ENCODE measurements at places on chromosomes 3 and 15. TPM values are rescaled to one million over a fixed set of nuclear protein-coding genes. Genes with fewer than 3 reads are reported as not detected.

DNA sequence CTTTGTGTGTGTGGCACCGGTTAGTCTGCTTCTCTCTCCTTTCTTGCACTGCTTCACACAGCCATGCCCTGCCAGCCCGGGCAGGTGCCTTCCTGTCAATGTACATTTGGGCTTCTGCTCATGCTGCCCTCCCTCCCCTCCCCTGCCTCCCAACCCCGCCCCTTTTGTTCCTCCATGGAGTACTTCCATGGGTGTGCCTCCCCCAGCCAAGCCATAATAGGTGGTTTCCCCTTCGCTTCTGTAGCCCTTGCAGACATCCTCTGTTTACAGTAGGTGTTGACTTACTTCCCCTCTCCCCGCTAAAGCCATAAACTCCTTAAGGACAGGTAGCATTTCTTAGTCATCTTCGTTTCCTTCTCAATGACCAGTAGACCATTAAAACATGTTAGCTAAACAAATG, 31.8 kb upstream of the CRTC3 start:
- H3K4me3 ChIP-seq = no peak overlapping the region

- no peak overlapping the region for H3K27ac ChIP-seq
- H3K4me1 ChIP-seq = peaks cover 30% of the 10 kb centered on the region
- H3K36me3 ChIP-seq = peaks cover 3% of the 10 kb centered on the region
- H3K4me3 ChIP-seq = no peak overlapping the region
These were observed 507.0 kb upstream of the TPRG1 start for GRCh38 chr3:188664795-188665194.

- H3K4me3 ChIP-seq = no peak overlapping the region
- DNase-seq = no peak
- no peaks in the 10 kb centered on the region for H3K4me1 ChIP-seq
- no peak overlapping the region for H3K27ac ChIP-seq
- no peaks in the 10 kb centered on the region for H3K27me3 ChIP-seq
- H3K36me3 ChIP-seq = peaks cover 45% of the 10 kb centered on the region
These were observed 40.0 kb downstream of the ATG7 start for GRCh38 chr3:11312166-11312565.

DNA sequence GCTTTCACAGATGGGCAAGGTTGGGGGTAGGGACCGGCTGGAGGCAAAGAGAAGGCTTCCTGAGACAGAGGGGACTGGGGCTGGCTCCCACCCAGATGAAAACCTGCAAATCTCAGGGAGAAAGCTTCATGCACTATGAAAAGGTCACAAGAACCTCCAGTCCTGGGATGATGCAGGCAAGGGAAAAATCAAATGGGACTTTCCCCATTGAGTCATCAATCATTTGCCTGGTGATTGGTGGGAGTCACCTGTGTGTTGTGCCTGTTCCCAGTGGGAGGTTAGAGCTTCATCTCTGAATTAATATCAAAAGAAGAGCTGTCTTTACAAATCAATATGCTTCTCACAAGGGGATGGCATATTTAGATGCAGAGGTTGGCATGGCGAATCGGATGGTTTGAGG, 49.9 kb downstream of the CACNA1D start:
- H3K27me3 ChIP-seq = peaks cover 9% of the 10 kb centered on the region
- no peak overlapping the region for H3K27ac ChIP-seq
- H3K4me3 ChIP-seq = no peak overlapping the region
- no peaks in the 10 kb centered on the region for H3K36me3 ChIP-seq
- no peaks in the 10 kb centered on the region for H3K4me1 ChIP-seq

DNA sequence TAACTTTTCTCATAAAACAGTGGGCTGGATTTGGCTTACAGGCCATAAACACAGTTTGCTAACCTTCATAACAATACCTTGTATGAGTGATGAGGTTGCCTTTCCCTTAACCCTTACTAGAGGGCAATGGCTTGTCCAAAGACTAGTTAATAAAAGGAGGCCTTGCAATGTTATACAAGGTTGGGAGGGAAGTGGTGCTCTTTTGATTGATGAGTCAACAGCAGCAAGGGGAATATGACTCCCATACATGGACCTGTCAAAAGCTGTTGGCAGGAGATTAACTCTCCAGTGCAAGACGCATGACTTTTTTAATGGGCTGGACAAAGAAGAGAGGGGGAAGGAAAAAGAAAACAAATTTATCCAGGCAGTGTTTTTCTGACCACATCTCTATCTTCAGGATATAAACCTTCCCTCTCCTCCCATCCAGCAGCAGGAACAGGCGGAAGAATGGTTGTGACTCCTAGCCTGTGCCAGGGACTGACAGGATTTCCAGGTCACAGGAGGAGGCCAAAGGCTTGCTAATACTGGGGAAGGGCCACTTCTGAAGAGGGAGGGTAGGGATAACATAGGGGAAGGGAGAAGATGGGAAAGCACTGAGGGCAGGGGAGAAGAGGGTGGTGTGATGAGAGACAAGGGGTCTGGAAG, 35.2 kb upstream of the ARL14 start:
- H3K27me3 ChIP-seq = no peaks in the 10 kb centered on the region
- H3K4me3 ChIP-seq = no peak overlapping the region
- no peaks in the 10 kb centered on the region for H3K36me3 ChIP-seq
- H3K4me1 ChIP-seq = peaks cover 11% of the 10 kb centered on the region

- H3K27ac ChIP-seq = no peak overlapping the region
- H3K4me1 ChIP-seq = no peaks in the 10 kb centered on the region
- no peak overlapping the region for H3K4me3 ChIP-seq
- no peak for DNase-seq
- peaks cover 5% of the 10 kb centered on the region for H3K27me3 ChIP-seq
- H3K36me3 ChIP-seq = no peaks in the 10 kb centered on the region
These were observed 52.2 kb upstream of the CSTA start for GRCh38 chr3:122272879-122273278.

DNA sequence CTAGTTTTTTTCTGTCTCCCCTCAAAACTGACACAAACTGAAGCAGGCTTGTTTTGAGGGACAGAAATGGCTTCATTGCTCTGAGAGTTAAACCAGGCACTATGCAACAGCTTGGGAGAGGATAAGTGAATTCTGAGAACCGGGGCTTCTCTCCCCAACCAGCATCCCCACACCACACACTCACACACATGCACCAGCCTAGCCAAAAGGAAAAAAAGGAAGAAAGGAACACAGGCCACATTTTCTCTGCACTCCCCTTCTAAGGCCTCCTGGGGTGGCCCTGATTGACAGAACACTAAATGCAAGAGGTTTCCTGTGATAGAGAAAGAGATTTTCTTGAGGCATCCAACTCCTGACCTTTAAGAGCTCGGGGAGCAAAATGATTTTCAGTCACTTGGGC, 177.5 kb downstream of the TLE3 start:
- H3K4me1 ChIP-seq = no peaks in the 10 kb centered on the region
- H3K27ac ChIP-seq = no peak overlapping the region
- H3K27me3 ChIP-seq = peaks cover 12% of the 10 kb centered on the region
- H3K36me3 ChIP-seq = peaks cover 7% of the 10 kb centered on the region
- H3K4me3 ChIP-seq = no peak overlapping the region

- DNase-seq = no peak
- H3K36me3 ChIP-seq = no peaks in the 10 kb centered on the region
- no peaks in the 10 kb centered on the region for H3K4me1 ChIP-seq
These were observed 56.2 kb downstream of the FHIT start for GRCh38 chr3:61194892-61195538.

GRCh38 chr15:47331829-47332393, 385.4 kb upstream of the SEMA6D start:
- H3K4me3 ChIP-seq = no peak overlapping the region
- H3K27me3 ChIP-seq = peaks cover 6% of the 10 kb centered on the region
- H3K27ac ChIP-seq = no peak overlapping the region
- H3K4me1 ChIP-seq = no peaks in the 10 kb centered on the region
- no peaks in the 10 kb centered on the region for H3K36me3 ChIP-seq

Gene RAB7A
- 231 TPM for total RNA-seq

Gene MEIS2
- total RNA-seq = 28.3 TPM

Gene PCLAF
- 8.3 TPM for total RNA-seq

Gene ARGFX
- total RNA-seq = not detected

Gene UPK1B
- not detected for total RNA-seq
